ENCODE measurements at places on chromosomes 11 and 22.

- H3K27me3 ChIP-seq, result no peaks in the 10 kb centered on the region
- H3K36me3 ChIP-seq, result no peaks in the 10 kb centered on the region
- peak; percentile 85 for DNase-seq
- no peak overlapping the region for H3K27ac ChIP-seq
Observed at GRCh38 chr11:77407613-77408012, 66.3 kb downstream of the PAK1 start.

- H3K4me3 ChIP-seq, result no peak overlapping the region
- H3K27me3 ChIP-seq, result no peaks in the 10 kb centered on the region
- no peaks in the 10 kb centered on the region for H3K36me3 ChIP-seq
- DNase-seq, result no peak
- peaks cover 38% of the 10 kb centered on the region for H3K4me1 ChIP-seq
Observed at GRCh38 chr11:27464909-27465308, 7.7 kb downstream of the LGR4 start.

DNA sequence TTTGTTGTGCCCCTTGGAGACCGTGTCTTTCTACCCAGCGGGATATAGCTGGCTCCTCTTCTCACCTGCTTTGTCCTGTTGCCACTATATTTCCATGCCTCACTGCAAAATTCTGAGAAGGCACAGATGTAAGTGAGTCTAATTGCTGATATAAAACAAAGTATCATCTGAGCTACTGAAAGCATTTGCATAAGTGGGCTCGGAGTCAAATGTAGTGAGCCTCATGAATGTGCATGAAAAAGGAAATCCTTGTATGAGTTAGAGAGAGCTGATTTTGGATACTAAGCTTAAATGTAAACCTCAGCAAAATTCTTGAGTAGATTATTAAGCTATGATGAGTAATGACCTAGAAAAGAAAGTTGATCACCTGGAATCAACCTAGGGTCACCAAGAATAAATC lies 13.9 kb downstream of the OVCH2 start:
- no peak overlapping the region for H3K27ac ChIP-seq
- no peak for DNase-seq

DNA sequence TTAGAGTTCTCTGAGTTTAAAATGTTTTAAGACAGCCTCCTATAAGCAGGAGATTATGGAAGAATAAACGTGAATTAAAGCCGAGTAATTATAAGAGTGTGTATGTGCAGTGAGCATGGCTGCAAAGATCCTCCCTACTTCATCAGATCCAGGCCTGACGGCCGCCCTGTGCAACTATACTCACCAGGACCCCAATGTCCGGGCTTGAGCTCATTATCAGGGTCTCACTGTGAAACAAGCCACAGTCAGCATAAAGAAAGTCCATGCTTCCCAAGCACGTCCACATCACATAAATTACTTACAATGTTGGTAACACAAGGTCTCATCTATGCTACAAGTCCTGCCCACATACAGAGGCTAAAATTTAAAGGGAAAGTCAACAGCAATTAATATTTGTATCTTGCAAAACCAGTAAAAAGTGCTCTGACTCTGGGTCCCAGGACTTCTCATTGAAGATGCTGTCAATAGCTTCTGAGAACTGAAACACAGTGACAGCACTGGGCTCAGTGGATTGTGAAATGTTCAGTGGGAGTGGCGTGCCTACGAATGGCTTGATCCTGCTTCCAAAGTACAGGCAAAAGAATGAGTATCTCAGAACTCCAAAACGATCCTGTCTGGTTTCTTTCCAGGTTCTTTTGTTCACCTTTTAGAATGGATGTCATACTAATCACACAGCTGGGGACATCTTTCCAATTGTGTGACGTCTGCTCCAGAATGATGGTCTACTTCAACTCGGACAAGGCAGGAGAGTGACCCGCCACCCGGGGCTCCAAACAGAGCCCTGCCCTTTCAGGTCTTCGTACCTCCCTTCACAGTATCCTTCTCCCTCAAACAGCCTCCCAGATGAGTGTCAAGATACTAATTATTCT lies 72.1 kb upstream of the ARFGAP3 start:
- H3K36me3 ChIP-seq, result no peaks in the 10 kb centered on the region
- no peak overlapping the region for H3K27ac ChIP-seq
- H3K4me3 ChIP-seq, result no peak overlapping the region
- no peaks in the 10 kb centered on the region for H3K27me3 ChIP-seq
- no peaks in the 10 kb centered on the region for H3K4me1 ChIP-seq

GRCh38 chr11:111819829-111820237 lies 51.5 kb downstream of the ALG9 start:
- peak overlapping the region; percentile 84 for H3K27ac ChIP-seq
- DNase-seq, result no peak
- H3K27me3 ChIP-seq, result no peaks in the 10 kb centered on the region
- no peak overlapping the region for H3K4me3 ChIP-seq
- H3K4me1 ChIP-seq, result peaks cover 30% of the 10 kb centered on the region

DNA sequence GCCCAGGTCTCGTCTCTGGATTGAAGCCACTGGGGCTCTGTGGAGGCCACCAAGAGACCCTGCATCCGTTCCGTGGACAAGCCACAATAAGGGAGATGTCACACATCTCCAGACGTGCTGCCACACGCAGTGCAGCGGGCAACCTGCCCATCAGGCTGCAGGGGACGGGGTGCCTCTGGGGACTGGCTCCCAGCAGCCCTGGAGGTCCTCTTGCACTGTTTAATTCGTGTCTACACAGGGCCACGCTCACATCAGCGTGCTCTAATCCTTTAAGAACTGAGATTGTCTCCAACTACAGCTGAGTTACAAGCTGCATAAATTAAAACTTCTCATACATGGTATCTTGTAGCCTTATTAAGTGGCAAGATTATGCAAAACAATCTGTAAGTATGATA lies 1232.2 kb downstream of the BRD1 start:
- no peaks in the 10 kb centered on the region for H3K27me3 ChIP-seq
- peaks cover 31% of the 10 kb centered on the region for H3K4me1 ChIP-seq
- peak; percentile 86 for DNase-seq
- no peak overlapping the region for H3K4me3 ChIP-seq
- peaks cover 19% of the 10 kb centered on the region for H3K36me3 ChIP-seq
- peak overlapping the region; percentile 63 for H3K27ac ChIP-seq
